ENCODE measurements at places on chromosomes 5 and 9. TPM values are rescaled to one million over a fixed set of nuclear protein-coding genes. Genes with fewer than 3 reads are reported as not detected.

Gene SOX30
- not detected for total RNA-seq

Gene NMUR2
- 0.22 TPM for total RNA-seq

Gene ECSCR
- not detected for total RNA-seq

Gene DHFR
- 50.6 TPM for total RNA-seq

Gene SNX18
- 8.2 TPM for total RNA-seq

Gene PCDHGA6
- total RNA-seq: 0.12 TPM

Gene AJM1
- 4.6 TPM for total RNA-seq

Gene HMHB1
- not detected for total RNA-seq

Gene PTPRD
- total RNA-seq: 0.59 TPM

Gene STPG3
- total RNA-seq: not detected

Gene ACTBL2
- 0.05 TPM for total RNA-seq

Gene RLN1
- not detected for total RNA-seq

Gene CCIN
- total RNA-seq: not detected

Gene C1QTNF2
- total RNA-seq: 0.08 TPM

Gene CDC14B
- total RNA-seq: 16.1 TPM

Gene PCDHAC1
- 1.5 TPM for total RNA-seq

Gene DDX46
- 72.8 TPM for total RNA-seq

Gene PHF24
- total RNA-seq: 0.19 TPM

Gene IRX4
- total RNA-seq: 0.29 TPM

All from A549 treated with dexamethasone at 1 μM for 4 hours (cell line).